ENCODE measurements at places on chromosomes 13 and 19.

GRCh38 chr13:99078017-99078771, 100.3 kb upstream of the DOCK9 start:
- DNase-seq = no peak

DNA sequence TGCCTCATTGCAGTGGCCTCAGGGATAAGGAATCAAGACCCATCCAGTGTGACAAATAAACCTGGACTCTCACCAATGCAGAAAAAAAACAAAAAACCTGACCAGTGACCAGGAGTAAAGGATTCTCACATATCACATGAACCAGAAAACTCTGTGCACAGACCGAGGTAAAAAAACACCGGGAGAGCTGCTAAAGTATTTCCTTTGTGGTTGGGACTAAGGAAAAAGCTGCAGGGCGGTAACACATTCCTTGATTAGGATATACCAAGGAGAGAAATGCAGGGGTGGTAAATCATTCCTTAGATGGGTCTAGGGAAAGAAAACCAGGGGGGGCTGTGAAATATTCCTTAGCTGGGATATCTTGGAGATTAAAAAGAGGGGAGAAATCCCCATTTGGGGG, 64.8 kb upstream of the ZNF85 start:
- no peak for DNase-seq

GRCh38 chr19:5138606-5139582, 170.0 kb downstream of the KDM4B start:
- no peak for DNase-seq

GRCh38 chr13:49827891-49828290, 35.4 kb upstream of the KPNA3 start:
- DNase-seq = no peak

DNA sequence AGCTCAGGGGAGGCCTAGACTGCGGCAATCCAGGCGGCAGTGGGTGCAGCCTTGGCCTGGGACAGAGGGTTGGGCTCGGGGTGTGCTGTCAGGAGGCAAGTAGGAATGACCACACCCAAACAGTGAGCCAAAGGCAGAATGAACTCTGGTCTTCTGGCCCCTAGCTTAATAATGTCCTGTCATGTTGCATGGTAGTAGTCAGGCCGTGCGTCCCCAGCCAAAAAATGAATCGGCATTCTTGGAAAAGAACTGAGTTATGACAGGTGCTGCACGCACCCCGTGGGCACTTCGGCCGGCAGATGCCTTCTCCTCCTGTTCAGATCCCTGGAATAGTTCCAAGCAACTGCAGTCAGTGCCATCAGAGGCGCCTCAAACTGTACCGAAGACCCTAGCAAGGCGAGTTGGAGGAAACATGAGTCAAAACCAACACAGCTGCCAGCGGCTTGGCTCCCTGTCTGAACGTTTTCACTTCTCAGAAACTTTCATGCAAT, 55.9 kb downstream of the ATP7B start:
- DNase-seq = peak; percentile 24

DNA sequence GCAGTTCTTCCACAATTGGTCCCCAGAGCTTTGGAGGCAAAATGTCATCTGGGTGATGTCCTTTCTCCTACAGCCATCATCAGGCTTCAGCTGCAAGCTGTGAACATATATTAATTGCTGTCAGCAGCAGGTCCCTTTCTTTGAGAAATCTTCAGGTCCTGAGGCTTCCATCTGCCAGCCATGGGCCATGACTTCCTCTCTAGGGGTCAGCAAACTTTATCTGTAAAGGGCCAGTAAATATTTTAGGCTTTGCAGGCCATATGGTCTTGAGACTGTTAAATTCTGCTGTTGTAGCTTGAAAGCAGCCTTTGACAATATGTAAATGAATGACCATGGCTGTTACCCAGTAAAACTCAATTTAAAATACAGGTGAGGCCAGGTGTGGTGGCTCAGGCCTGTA, 27.1 kb downstream of the SERP2 start:
- DNase-seq = no peak

DNA sequence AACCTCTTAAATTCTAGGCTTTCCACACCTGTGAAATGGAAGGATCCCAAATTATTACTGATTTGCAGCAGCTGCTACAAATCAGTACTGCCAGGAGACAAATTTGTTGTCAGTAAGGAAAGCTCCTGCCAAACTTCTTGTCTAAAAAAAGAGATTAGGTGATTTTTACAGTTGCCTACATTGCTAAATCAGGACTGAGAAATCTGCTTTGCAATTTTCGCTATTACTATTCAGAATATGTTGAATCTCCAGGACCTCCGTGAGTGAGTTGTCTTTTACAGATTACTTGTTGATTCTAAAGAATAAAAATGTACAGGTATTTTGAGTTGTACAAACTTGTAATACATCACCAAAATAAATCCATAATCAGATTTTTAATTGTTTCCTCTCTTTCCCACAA, 1815.9 kb downstream of the PCDH9 start:
- no peak for DNase-seq

DNA sequence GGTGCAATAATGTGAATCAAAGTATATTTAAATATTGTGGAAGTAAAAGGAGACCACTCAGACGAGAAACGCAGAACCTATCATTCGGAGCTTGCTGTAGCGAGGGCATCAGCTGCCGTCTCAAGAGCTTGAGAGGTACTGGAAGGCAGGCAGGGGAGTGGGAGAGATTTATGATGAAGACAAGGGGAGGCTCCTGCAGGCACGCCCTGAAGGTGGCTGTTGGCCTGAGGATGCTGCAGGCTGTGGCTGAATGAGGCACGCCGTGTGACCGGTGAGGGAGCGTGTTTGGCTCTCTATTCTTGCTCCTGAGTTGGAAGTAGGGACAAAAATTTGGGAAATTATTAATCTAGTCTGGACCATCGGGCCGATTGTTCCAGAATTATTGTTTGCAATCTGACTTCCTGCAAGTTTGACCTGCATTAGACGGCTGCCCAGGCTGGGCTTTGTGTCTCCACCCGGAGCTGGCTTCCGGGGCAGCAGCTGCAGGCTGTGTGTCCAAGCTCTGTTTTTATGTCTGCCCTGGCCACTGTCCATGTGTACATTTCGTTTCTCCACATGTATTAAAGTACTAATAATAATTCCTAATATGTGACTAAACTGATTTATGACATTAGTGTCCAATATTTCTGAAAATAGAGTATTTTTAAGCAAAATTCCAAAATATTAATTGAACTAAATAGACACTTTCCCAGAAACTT, 91.1 kb upstream of the ANKRD10 start:
- DNase-seq = peak; percentile 39

DNA sequence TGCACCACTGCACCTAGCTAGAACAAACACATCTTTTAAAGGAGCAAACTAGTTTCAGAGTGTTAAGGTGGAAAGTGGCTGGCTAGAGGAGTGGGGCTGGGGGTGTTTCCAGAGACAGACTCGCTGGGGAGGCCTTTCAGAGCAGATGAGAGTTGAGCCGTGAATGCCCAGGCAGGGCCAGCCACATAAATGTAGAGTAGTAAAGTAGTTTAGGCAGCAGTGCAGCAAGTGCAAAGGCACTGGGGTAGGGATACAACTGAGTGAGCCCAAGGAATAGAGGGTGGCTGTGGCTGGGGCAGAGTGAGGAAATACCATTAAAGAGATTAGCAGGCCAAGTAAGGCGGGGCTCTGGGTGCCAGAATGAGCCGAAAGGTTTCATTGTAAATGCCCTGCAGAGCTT, 72.0 kb downstream of the ALOX5AP start:
- DNase-seq = no peak

DNA sequence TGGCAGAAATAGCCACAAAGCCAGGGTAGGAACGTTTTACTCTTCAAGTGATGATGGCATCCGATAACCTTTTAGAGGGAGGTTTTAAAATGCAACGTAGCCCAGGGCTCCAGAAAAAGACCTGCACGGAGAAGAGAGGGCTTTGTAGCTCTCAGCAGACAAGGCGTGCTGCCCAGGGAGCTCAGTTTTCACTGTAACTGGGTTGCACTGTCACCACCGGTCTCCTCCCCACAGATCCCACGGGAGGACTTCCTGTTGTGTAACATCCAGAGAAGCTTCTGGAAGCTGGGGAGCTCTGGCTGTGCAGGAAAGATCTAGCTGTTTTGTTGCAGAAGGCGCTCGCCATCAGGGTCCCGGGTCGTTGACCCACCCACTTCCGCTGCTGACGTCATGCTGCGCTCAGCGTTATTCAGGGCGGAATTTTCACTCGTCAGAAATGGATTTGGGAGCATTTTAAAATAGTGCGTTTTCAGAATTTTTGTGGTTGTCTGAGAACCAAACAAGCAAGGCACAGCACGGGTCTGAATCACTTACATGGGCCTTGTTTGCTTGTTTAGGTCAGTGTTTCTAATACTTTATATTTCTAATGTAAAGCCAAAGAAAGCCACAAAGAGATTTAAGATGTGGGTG, 50.8 kb downstream of the ATP11A start:
- DNase-seq = no peak

DNA sequence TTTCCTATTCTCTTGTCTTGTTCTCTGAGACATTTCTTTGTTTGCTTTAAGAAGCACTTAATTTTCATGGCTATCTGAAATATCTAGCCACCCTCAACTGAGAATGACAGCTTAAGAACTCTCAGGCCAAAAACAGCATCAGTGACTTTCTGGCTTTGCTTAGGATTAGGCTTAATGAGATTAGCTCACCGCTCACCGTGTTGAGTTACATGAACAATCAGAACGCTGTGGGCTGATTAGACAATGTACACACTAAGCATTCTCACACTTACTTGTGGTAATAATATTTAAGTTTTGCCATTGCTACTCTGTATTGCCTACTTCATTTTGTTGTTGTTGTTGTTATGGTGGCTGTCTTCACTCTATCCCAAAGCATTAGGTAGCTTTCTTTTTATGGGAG, 1283.6 kb downstream of the UQCRFS1 start:
- DNase-seq = no peak

DNA sequence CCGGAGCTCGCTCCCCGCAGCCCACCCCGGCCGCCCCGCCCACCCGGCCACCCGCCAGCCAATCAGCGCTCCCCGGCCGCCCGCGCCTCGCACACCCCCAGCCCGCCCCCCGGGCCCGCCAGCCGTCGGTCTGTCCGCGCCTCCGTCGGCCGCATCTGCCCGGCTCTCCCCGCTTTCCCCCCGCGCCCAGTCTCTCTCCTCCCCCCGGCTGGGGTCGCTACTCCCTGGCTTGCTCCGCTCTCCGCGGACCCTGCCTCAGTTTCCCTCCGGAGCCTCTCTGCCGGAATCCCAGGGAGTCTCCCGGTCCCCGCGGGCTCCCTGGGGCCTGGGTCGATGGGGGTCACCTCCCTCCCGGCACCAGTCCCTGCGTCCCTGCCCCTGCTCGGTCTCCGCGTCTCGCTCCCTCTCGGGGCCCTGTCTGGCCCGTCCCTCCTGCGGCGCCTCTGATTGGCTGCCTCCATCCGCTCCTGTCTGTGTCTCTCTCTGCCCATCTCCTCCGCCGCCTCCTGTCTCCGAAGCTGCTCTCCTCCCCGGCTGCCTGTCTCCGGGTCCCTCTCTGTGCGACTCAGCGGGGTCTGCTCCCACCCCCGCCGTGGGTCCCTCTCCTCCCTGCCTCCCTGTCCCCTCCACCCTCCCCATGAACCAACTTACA, 484 bp downstream of the IL11 start:
- no peak for DNase-seq

GRCh38 chr13:51643105-51643881, 59.0 kb downstream of the WDFY2 start:
- no peak for DNase-seq

GRCh38 chr19:51552996-51553725, 17.9 kb upstream of the ZNF175 start:
- DNase-seq = peak; percentile 86

DNA sequence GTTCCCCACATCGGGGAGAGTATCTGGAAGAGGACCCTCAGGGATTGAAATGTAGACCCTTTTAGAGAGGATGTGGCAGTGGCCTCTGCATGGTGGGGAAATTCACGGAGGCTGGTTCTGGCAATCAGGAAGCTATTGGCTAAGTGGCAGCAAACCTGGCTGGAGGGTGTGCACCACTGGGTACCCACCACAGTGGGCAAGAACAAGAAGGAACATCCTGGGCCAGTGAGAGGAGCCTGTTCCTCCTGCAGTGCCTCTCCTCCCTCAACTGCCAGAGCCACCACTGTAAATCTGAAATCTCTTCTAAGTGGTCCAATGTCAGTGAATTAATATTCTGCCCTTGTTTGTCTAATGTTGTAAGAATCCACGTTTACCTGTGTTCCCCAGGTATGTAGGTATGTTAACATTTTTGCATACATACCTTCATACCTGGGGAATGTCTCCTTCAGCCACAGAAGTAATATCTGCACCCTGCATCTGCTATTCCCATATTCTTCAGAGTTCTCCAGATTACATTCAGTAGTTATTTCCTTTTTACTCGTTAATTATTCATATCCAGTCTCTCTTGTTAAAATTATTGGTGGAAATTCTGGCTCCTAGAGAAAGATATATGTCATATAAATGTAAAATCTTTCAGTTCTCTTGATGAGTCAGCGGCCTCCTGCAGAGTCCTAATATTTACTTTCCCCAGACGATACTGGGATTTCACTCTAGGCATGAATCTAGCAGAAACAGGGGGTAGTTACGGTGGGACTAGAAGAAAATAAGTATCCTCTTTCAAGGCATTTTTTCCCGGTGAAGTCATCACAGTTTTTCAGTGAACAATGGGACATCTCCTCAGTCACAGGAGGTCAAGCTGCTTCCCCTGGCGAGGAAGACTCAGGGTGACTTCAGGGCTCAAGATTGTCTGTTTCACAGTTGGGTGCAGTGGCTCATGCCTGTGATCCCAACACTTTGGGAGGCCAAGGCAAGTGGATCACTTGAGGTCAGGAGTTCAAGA, 148.3 kb downstream of the MYO16 start:
- DNase-seq = no peak

DNA sequence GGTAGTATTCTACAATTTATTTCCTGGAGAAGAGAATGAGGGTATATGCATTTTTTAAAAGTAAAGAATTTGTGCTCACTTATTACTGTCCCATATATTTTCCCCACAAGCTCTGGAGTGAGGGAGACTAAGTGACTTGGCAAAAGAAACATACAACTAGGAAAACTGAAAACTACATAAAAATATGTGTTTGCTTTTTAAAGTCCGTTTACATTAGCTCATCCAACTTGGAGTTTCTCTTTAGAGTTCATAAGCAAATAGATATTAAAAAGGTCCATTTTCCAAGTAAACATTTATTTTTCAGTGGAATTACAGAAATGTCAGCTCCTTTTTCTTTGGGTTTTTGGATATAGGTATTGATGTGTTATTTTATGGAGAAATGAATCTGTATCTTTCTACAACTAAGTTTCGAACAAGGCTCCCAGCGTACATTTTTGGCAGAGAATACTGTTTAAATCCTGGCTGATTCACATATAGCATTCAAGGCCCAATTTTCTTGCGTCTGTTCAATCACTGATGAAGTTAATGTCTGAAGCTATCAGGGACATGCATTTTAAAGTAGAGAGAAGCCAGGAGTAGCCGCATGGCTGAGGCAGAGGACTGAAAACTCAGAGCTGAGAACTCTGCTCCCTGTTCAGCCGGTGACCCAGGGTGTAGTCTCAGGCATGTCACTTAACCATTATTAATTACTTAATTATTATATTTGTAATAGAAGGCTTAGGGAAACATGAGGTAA, 729.4 kb downstream of the EFNB2 start:
- DNase-seq = no peak
